Chondrocyte (in vitro differentiated cells): ENCODE measurements at places on chromosomes 11 and 22. TPM values are rescaled to one million over a fixed set of nuclear protein-coding genes. Genes with fewer than 3 reads are reported as not detected.

GRCh38 chr22:36773935-36774334, 2.0 kb downstream of the IFT27 start:
- no peaks in the 10 kb centered on the region for H3K27me3 ChIP-seq
- H3K27ac ChIP-seq, result no peak overlapping the region
- peaks cover 18% of the 10 kb centered on the region for H3K4me1 ChIP-seq
- H3K4me3 ChIP-seq, result no peak overlapping the region
- DNase-seq, result no peak

- H3K4me1 ChIP-seq, result no peaks in the 10 kb centered on the region
- H3K27ac ChIP-seq, result no peak overlapping the region
- no peak for DNase-seq
- no peaks in the 10 kb centered on the region for H3K36me3 ChIP-seq
- H3K4me3 ChIP-seq, result no peak overlapping the region
Measured at GRCh38 chr22:48254311-48254873, 1491.9 kb downstream of the TBC1D22A start.

GRCh38 chr11:134371436-134372185, 39.8 kb downstream of the GLB1L2 start:
- H3K36me3 ChIP-seq, result no peaks in the 10 kb centered on the region
- no peak overlapping the region for H3K4me3 ChIP-seq
- DNase-seq, result peak; percentile 67
- peaks cover 8% of the 10 kb centered on the region for H3K27me3 ChIP-seq
- no peak overlapping the region for H3K27ac ChIP-seq
- no peaks in the 10 kb centered on the region for H3K4me1 ChIP-seq

DNA sequence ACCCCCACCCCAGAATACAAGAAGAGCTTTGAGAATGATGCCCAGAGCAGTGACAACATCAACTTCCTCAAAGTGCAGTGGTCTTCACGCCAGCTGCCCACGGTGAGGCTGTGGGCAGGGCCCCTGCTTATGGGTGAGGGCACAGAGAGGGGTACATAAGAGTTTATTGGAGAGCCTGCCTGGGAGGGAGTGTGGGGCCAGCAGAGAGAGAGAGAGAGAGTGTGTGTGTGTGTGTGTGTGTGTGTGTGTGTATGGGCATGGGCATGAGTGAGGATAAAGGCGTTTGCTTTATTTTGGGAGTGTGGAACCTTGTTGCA, 9.5 kb downstream of the PHOX2A start:
- H3K27ac ChIP-seq, result no peak overlapping the region
- H3K4me3 ChIP-seq, result no peak overlapping the region
- H3K36me3 ChIP-seq, result peaks cover 43% of the 10 kb centered on the region
- peaks cover 1% of the 10 kb centered on the region for H3K27me3 ChIP-seq

DNA sequence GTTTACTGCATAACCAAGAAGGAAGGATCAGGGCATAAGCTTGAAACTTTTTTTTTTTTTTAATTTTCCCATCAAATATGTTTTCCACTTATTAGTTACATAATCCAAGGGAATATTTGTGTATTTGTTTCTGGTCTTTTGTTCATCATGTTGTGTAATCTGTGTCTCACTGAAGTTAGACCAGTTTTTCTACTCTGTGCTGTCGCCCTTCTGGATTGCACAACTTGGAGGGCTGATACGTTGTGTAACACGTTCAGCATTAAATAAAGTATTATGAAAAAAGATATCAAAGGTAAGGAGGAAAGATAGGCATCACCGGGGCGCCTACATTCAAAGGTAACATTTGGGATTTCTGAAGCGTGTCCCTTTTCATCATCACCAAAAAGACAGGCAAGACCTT, 3.3 kb upstream of the E2F8 start:
- no peak overlapping the region for H3K27ac ChIP-seq
- DNase-seq, result no peak
- H3K4me1 ChIP-seq, result peaks cover 14% of the 10 kb centered on the region
- no peak overlapping the region for H3K4me3 ChIP-seq

DNA sequence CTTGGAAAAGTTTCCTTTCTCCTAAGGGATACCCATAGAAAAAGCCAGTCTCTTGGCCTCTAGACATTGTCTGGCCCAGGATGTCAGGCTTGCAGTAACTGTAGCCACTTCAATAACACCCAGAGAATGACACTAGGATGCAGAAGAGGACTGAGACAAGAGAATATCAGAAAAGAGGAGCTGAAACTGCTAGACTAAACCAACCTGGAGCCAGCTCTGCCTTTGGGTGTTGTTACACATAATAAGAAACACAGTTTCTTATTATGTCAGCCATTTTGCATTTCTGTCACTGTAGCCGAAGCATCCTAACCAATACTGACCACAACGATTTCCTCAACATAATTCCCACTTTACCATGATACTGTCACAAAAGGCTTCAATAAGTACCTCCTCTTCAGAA, 72.2 kb upstream of the RCN1 start:
- no peak for DNase-seq
- no peak overlapping the region for H3K4me3 ChIP-seq
- H3K27me3 ChIP-seq, result peaks cover 42% of the 10 kb centered on the region
- H3K27ac ChIP-seq, result no peak overlapping the region
- H3K36me3 ChIP-seq, result no peaks in the 10 kb centered on the region

- no peak overlapping the region for H3K4me3 ChIP-seq
- DNase-seq, result no peak
- H3K36me3 ChIP-seq, result no peaks in the 10 kb centered on the region
- no peak overlapping the region for H3K27ac ChIP-seq
Measured at GRCh38 chr11:97359016-97359415, 969.2 kb downstream of the JRKL start.

DNA sequence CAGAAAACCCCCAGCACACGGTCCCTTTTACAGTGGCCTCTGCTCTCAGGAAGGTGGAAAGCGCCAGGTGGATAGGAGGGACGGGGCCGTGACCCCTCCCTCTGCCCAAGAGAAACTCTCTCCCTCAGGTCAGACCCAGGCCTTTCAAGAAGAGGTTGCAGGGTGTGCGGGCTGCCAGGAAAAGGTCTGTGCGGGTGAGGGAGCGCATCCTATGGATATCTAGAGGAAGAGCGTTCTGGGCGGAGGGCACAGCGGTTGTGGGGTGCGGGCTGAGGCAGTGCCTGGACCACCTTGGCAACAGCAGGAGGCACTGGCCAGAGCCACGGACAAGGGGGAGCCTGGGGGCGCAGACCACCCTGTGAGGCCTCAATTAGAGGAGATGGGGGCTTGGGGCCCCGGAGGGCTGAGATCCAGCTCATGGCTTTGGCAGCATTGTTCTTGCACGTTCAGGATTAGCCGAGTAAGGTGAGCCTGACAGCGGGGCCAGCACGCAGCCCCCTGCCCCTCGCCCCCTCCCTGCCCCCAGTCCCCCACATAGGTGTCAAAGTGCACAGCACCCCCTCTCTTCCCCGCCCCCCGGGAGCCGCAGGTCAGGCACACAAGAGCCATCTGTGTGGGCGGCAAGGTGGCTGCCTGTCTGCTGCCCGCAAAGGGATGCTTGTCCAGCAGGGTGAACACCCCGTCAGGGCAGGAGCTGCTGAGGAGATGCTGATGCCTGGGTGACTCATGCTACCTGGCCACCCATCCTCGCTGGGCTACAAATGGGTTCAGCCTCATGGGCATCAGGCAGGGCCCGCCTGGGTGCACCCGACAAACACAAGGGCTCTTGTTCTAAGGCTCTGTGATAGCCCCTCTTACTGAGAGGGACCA, 92.8 kb upstream of the KCNQ1OT1 start:
- no peaks in the 10 kb centered on the region for H3K36me3 ChIP-seq
- peaks cover 20% of the 10 kb centered on the region for H3K27me3 ChIP-seq
- peaks cover 12% of the 10 kb centered on the region for H3K4me1 ChIP-seq
- no peak overlapping the region for H3K27ac ChIP-seq

DNA sequence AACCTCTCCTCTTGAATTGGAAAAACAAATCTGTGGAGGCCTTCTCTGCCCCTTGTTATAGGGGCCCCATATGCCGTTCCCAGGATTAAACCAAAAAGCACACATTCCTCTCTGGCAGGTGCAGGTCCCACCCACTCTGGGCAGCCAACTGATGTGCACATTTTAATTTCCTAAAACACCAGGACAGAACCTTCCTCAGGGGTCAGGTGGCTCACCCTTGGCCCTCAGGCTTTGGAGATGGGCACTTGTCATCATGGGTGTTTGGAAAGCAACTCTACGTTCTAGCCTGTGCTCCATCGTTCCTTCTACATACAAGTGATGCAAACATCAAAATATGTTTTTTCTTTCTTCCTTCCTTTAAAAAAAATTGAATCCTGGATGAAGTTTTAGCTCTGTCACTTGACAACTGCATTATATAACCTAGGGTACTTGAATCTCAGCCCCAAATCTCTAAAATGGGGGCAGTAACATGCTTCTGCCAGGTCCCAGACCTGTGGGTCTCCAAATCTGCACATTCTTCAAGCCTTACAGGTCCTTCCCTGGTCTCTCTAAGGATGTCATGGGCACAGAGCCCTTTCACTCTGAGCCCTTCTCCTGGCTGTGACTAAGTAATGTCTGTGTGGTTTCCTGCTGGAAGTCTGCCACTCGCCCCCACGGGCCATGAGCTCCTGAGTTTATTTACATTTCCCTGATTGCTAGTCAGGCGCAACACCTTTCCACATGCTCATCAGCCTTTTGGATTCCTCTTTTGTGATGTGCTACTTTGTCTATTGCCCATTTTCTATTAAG, 43.8 kb downstream of the KCNQ1OT1 start:
- no peak for DNase-seq
- H3K4me1 ChIP-seq, result peaks cover 23% of the 10 kb centered on the region
- H3K27me3 ChIP-seq, result no peaks in the 10 kb centered on the region

- peaks cover 63% of the 10 kb centered on the region for H3K4me1 ChIP-seq
- no peaks in the 10 kb centered on the region for H3K27me3 ChIP-seq
- no peaks in the 10 kb centered on the region for H3K36me3 ChIP-seq
- H3K4me3 ChIP-seq, result no peak overlapping the region
- no peak for DNase-seq
Measured at GRCh38 chr11:11608783-11609232, 13.0 kb downstream of the GALNT18 start.

DNA sequence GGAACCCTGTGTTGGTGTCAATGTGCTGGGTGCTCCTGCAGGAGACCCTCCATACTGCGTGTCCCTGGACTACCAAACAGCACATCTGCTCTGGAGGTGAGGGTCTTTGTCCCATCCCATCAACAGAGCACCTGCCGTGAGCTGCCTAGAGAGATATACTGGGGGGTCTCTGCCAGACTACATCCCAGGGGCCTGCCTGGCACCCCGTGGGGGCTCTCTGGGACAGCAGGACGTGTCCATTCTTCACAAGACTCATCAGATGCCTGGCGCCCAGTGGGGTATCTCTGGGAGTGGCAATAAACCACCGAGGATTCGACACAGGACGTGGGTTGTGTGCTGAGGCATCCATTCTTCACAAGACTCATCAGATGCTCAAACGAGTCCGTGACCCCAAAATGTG, 42.7 kb downstream of the SHANK2 start:
- no peaks in the 10 kb centered on the region for H3K36me3 ChIP-seq
- no peak overlapping the region for H3K4me3 ChIP-seq
- H3K27me3 ChIP-seq, result peaks cover 50% of the 10 kb centered on the region
- peak; percentile 81 for DNase-seq
- H3K27ac ChIP-seq, result no peak overlapping the region
- H3K4me1 ChIP-seq, result peaks cover 4% of the 10 kb centered on the region

DNA sequence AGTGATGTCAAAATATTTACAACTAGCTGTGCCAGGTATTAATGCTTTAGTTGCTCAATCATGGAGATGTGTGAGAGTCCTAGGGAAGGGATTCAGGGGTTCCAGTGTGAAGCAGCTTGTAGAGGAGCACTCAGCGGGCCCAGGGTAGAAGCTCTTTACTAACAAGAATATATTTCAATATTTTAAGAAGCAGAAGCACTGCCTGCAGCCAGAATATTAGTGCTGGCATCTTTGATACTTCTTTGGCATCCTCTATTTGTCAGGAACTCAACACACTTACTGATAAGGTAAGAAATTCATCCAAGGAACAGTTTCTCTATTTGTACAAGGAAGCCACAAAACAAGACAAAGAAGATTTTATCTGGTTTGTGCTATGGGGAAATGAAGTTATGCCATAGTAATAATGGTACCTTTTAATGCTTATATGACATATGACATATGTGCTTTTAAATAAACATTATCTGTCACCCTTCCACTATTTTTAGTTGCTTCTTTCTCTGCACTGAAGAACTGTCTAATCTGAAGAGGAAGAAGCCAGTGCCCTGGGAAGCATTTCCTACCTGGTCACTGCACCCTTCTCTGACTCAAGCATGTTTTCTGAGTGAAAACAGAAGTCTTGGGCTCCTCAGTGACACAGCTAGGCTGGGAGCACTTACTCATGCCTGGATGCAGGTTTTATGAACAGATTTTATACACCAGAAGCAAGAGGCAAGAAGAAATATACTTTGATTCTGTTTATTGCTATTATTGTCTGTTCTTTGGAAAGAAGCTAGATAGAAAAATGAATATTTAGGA, 388.1 kb upstream of the CCDC90B start:
- H3K27ac ChIP-seq, result no peak overlapping the region
- H3K27me3 ChIP-seq, result peaks cover 13% of the 10 kb centered on the region
- H3K4me3 ChIP-seq, result no peak overlapping the region
- DNase-seq, result no peak

GRCh38 chr11:65486570-65487466, 12.0 kb upstream of the MALAT1 start:
- no peaks in the 10 kb centered on the region for H3K36me3 ChIP-seq
- peak; percentile 30 for DNase-seq
- H3K27ac ChIP-seq, result peak overlapping the region; percentile 100
- H3K4me1 ChIP-seq, result peaks cover 80% of the 10 kb centered on the region

GRCh38 chr11:69099180-69099579, 50.4 kb downstream of the TPCN2 start:
- H3K36me3 ChIP-seq, result peaks cover 1% of the 10 kb centered on the region
- peaks cover 5% of the 10 kb centered on the region for H3K27me3 ChIP-seq
- peaks cover 3% of the 10 kb centered on the region for H3K4me1 ChIP-seq
- DNase-seq, result no peak

- H3K4me1 ChIP-seq, result no peaks in the 10 kb centered on the region
- no peak for DNase-seq
- no peak overlapping the region for H3K27ac ChIP-seq
- H3K27me3 ChIP-seq, result no peaks in the 10 kb centered on the region
- peaks cover 24% of the 10 kb centered on the region for H3K36me3 ChIP-seq
- H3K4me3 ChIP-seq, result no peak overlapping the region
Measured at GRCh38 chr22:19398206-19398605, 33.3 kb downstream of the HIRA start.

Gene VSIG10L2
- total RNA-seq, result not detected in 3 replicates

Gene ARHGAP42
- total RNA-seq, result 15.0 to 16.1 TPM (median 15.1 TPM) in 3 replicates

Gene FAM227A
- 1.5 to 5.4 TPM (median 1.8 TPM) in 3 replicates for total RNA-seq

Gene EIF1AD
- total RNA-seq, result 30.6 to 36.6 TPM (median 34.0 TPM) in 3 replicates

Gene VPREB3
- total RNA-seq, result not detected in 3 replicates

Gene PHETA2
- 1.4 to 2.2 TPM in 2 of 3 replicates, not detected in the other for total RNA-seq

Gene SLC35C1
- total RNA-seq, result 22.7 to 33.1 TPM (median 31.9 TPM) in 3 replicates

Gene C22orf31
- not detected in 3 replicates for total RNA-seq
